ENCODE measurements at places on chromosomes 7 and 10. TPM values are rescaled to one million over a fixed set of nuclear protein-coding genes. Genes with fewer than 3 reads are reported as not detected.

C7orf57 gene
- total RNA-seq: 0.83 TPM

DNA sequence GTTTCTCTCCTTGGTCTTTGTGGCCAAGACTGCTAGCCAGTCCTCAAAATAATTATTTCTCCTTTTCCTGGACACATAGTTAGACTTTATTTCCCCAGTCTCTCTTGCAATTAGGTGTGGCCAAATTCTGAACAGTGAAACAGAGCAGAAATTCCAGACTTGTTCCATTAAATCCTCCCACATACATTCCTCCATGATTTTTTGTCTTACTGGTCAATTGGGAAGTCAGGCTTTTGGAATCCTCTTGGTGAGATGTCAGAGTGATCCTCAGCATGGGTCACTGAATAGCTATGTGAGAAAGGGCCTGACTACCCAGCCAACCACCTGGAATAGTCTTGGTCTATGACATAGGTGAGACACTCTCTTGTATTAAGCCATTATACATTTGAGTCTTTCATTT, 164.2 kb downstream of the DGKI start:
- no peak for DNase-seq
- H3K27me3 ChIP-seq: peaks cover 12% of the 10 kb centered on the region
- H3K4me3 ChIP-seq: no peak overlapping the region
- no peaks in the 10 kb centered on the region for H3K36me3 ChIP-seq
- H3K4me1 ChIP-seq: no peaks in the 10 kb centered on the region

DNA sequence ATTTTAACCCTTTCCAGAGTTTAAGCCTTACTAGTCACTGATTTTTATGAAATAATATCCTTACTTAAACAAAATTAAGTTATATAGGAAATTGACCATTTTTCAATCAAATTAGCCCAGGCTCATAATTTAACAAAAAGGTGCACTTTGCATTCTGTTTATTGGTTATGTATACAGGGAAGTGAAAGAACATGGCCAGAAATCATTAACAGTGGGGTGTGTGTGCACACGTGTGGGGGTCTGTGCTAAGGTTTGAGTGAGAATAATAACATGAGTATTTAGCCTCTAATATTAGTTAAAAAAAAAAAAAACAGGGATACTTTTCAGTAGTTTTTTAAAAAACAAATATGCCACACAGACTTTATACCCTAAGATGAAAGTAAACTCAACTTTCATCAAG, 510.5 kb upstream of the PFKP start:
- no peaks in the 10 kb centered on the region for H3K36me3 ChIP-seq
- no peak for DNase-seq
- H3K4me1 ChIP-seq: no peaks in the 10 kb centered on the region
- H3K4me3 ChIP-seq: no peak overlapping the region
- no peaks in the 10 kb centered on the region for H3K27me3 ChIP-seq

PTPRN2 gene
- 0.65 TPM for total RNA-seq

DNA sequence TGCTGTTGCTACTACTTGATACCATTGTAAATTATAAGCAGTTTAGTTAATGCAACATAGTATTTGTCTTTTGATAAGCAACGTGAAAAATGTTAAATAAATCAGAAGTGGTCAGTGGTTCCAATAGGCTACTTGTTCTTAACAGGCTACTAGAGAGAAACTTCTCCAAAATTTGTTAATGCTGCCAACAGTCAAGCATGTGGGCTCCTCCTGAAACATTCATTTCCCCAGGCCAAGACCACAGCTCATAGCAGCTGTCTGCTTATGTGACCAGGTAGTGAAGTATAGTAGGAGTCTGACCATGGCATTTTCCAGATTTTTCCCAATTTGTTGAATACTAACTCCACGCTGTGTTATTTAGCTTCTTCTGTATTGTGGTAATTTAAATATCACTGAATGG, 81.0 kb downstream of the CYP51A1 start:
- no peak overlapping the region for H3K27ac ChIP-seq
- peaks cover 11% of the 10 kb centered on the region for H3K4me1 ChIP-seq
- DNase-seq: no peak
- no peak overlapping the region for H3K4me3 ChIP-seq

DNA sequence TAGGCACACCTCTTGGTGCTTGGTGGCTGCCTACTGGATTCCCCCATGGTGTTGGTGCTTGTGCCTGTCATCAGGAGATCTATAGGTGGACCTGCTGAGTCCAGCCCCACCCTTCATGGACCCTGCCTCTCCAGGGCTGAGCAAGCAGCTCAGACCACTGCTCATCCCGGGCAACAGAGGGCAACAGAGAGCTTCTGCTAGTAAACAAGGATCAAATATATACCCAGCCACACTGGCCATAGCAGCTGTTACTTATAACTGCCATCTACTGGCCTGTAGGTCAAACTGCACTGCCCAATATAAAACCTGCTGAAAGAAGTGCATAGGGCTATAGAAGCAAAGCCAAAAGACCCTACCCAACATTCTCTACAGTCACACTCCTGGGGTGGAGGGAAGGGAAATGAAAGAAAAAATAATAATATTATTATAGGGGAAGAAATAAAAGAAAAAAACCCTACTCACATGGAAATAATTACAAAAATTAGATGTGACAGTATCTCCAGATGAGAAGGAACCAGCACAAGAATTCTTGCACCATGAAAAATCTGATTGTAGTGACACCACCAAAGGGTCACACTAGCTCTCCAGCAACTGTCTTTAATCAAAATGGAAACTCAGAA, 54.9 kb upstream of the ZNF800 start:
- no peak overlapping the region for H3K27ac ChIP-seq
- DNase-seq: peak; percentile 68
- H3K4me1 ChIP-seq: peaks cover 10% of the 10 kb centered on the region
- H3K27me3 ChIP-seq: peaks cover 3% of the 10 kb centered on the region
- no peak overlapping the region for H3K4me3 ChIP-seq

GRCh38 chr10:52906046-52906445, 133.5 kb upstream of the MBL2 start:
- H3K4me1 ChIP-seq: no peaks in the 10 kb centered on the region
- no peaks in the 10 kb centered on the region for H3K36me3 ChIP-seq
- H3K27ac ChIP-seq: no peak overlapping the region
- no peaks in the 10 kb centered on the region for H3K27me3 ChIP-seq
- no peak overlapping the region for H3K4me3 ChIP-seq

DNA sequence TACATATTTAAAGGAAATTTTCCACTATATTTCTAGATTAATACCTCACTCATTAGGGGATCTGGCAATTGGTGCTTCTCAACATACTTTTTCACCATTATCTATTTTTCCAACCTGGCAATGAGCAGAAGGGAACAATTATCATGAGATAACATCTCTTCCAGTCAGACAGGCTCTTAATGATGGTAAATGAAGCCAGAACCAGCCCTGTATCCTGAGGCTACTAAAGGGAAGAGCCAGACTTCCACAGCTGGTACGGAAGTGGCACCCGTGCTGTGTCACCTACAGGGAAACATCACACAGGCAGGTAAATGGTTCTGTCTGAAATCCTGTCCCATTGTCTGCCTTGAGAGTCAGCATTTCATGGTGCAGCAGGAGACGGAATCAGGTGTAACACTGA, 75.9 kb downstream of the ELMO1 start:
- H3K4me3 ChIP-seq: no peak overlapping the region
- H3K36me3 ChIP-seq: peaks cover 14% of the 10 kb centered on the region
- no peak for DNase-seq

DNA sequence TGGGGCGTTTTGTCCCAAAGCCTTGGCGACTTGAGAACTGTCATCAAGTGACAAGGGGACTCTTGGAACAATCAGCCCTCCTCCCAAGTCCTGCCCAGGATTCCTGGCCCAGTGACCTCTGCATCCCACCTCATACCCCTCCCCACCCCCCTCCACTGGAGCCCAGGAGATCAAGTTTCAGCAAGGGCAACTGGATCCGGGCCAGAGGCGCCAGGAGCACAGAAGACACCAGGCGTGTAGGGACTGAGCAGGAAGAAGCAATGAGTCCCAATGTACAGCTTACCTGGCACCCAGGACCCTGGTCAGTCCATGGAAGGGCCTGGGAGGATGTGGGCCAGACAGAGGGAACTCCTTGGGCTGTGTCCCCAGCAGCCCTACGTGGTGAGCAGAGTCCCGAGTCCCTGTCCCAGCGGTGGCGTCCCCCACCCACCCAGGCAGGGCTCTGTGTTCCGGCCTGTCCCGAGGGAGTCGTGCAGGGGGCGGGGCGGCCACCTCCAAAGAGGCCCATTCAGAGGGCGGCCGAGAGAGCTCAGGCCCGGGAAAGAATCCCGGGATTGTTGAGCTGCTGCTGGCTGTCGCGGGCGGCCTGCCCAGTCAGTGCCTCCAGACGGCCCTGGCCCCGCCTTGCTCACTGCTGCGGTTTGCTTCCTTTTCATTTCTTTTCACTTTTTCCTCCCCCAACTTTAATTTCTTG, 254.1 kb downstream of the TNS3 start:
- no peak overlapping the region for H3K4me3 ChIP-seq
- no peaks in the 10 kb centered on the region for H3K36me3 ChIP-seq
- H3K4me1 ChIP-seq: no peaks in the 10 kb centered on the region
- no peak overlapping the region for H3K27ac ChIP-seq
- DNase-seq: no peak
- H3K27me3 ChIP-seq: no peaks in the 10 kb centered on the region

Data from activated CD8-positive, alpha-beta T cell treated with anti-CD3 and anti-CD28 coated beads for 36 hours (primary cell).